ENCODE measurements at places on chromosomes 16 and 17. TPM values are rescaled to one million over a fixed set of nuclear protein-coding genes. Genes with fewer than 3 reads are reported as not detected.

The PRSS27 gene
- 1.1 TPM for total RNA-seq

The SAMD14 gene
- total RNA-seq = 1.6 TPM

The AIPL1 gene
- total RNA-seq = not detected

The NTN1 gene
- total RNA-seq = 1.0 TPM

The KRTAP1-5 gene
- not detected for total RNA-seq

The ACSM2A gene
- not detected for total RNA-seq

The JPH3 gene
- under 0.01 TPM for total RNA-seq

The HOXB4 gene
- 3.3 TPM for total RNA-seq

The ABHD15 gene
- total RNA-seq = 8.2 TPM

The TBC1D26 gene
- under 0.01 TPM for total RNA-seq

The SYNGR3 gene
- 2.7 TPM for total RNA-seq

The SEZ6 gene
- not detected for total RNA-seq

The GPR139 gene
- not detected for total RNA-seq

The IFI35 gene
- 27.6 TPM for total RNA-seq

The CNGB1 gene
- total RNA-seq = not detected

The EVI2A gene
- 2.4 TPM for total RNA-seq

The RAP1GAP2 gene
- 3.5 TPM for total RNA-seq

The KRTAP9-4 gene
- not detected for total RNA-seq

The HSD17B1 gene
- 5.7 TPM for total RNA-seq

The TBC1D3E gene
- not detected for total RNA-seq

The AARS1 gene
- total RNA-seq = 114 TPM

The TP53TG3D gene
- 0.63 TPM for total RNA-seq

The CACNB1 gene
- total RNA-seq = 7.1 TPM

The TUBB3 gene
- total RNA-seq = 719 TPM

The ATAD5 gene
- 0.17 TPM for total RNA-seq

The SCRN2 gene
- total RNA-seq = 56.3 TPM

The HBA1 gene
- not detected for total RNA-seq

The RNF222 gene
- total RNA-seq = not detected

The OR1A1 gene
- not detected for total RNA-seq

The CHAD gene
- not detected for total RNA-seq

The CES5A gene
- not detected for total RNA-seq

The PRR35 gene
- not detected for total RNA-seq

The CMTM1 gene
- 1.5 TPM for total RNA-seq

The RASD1 gene
- total RNA-seq = 0.79 TPM

The SEPTIN12 gene
- not detected for total RNA-seq

The ADGRG3 gene
- total RNA-seq = not detected

The CHRNE gene
- total RNA-seq = 1.2 TPM

The OVCA2 gene
- total RNA-seq = 17.1 TPM

The CCL8 gene
- not detected for total RNA-seq

The C16orf89 gene
- 2.5 TPM for total RNA-seq

The IGSF6 gene
- not detected for total RNA-seq

The ZNF750 gene
- total RNA-seq = 0.09 TPM
